ENCODE measurements at places on chromosomes 4 and X. TPM values are rescaled to one million over a fixed set of nuclear protein-coding genes. Genes with fewer than 3 reads are reported as not detected.

Gene CXCL10
- total RNA-seq, result under 0.01 TPM

Gene HPF1
- 23.9 TPM for total RNA-seq

Gene CXCL1
- 46.7 TPM for total RNA-seq

Gene HCCS
- total RNA-seq, result 11.8 TPM

Gene HTR2C
- total RNA-seq, result not detected

Gene ESX1
- not detected for total RNA-seq

Gene MXD4
- total RNA-seq, result 45.2 TPM

Gene DGAT2L6
- not detected for total RNA-seq

Gene SUPT20HL2
- total RNA-seq, result not detected

Gene ATP8A1
- total RNA-seq, result 2.2 TPM

Gene CXCL3
- 3.7 TPM for total RNA-seq

Gene GEMIN8
- 15.8 TPM for total RNA-seq

Gene RTL5
- total RNA-seq, result 1.1 TPM

Gene CTPS2
- 6.6 TPM for total RNA-seq

Gene TEX13C
- total RNA-seq, result not detected

Gene TKTL2
- not detected for total RNA-seq

Gene STEEP1
- 15.4 TPM for total RNA-seq

Gene SLC6A14
- total RNA-seq, result not detected

Gene ALAS2
- not detected for total RNA-seq

Gene F8A3
- 1.8 TPM for total RNA-seq

Gene NAP1L3
- total RNA-seq, result 1.1 TPM

Gene USP26
- not detected for total RNA-seq

Gene MED12
- 24.4 TPM for total RNA-seq

Gene SPANXN5
- total RNA-seq, result not detected

Gene SYNPO2
- total RNA-seq, result 10.3 TPM

Gene NUDT10
- total RNA-seq, result 2.2 TPM

Gene ABCB7
- 22.4 TPM for total RNA-seq

Gene VCX
- not detected for total RNA-seq

Gene LRCH2
- total RNA-seq, result 4.8 TPM

Gene NXF2
- total RNA-seq, result not detected

Gene MAGEA2B
- total RNA-seq, result not detected

Gene MAGEC1
- total RNA-seq, result not detected

Gene KDR
- total RNA-seq, result under 0.01 TPM

Gene CTAG2
- not detected for total RNA-seq

Gene NR0B1
- 8.5 TPM for total RNA-seq

Gene CSAG1
- not detected for total RNA-seq

Gene PHOX2B
- total RNA-seq, result not detected

Gene SRPK3
- 0.39 TPM for total RNA-seq

Measured in subcutaneous preadipocyte (primary cell).